ENCODE measurements at places on chromosomes 1 and 21. TPM values are rescaled to one million over a fixed set of nuclear protein-coding genes. Genes with fewer than 3 reads are reported as not detected.

Gene SPATA21
- total RNA-seq: not detected

Gene DIO1
- total RNA-seq: not detected

Gene IGSF21
- total RNA-seq: not detected

Gene SH2D1B
- total RNA-seq: not detected

Gene EYA3
- 11.4 TPM for total RNA-seq

Gene TDRD5
- not detected for total RNA-seq

Gene OLIG2
- not detected for total RNA-seq

Gene SPRR3
- total RNA-seq: not detected

Gene CLCA2
- total RNA-seq: under 0.01 TPM

Gene SLAMF9
- not detected for total RNA-seq

Gene PITHD1
- 44.2 TPM for total RNA-seq

Gene RAB7B
- total RNA-seq: 0.15 TPM

Gene S100A12
- not detected for total RNA-seq

Gene HTR6
- total RNA-seq: not detected

Gene KIRREL1
- total RNA-seq: 41.5 TPM

Gene ZNF683
- not detected for total RNA-seq

Gene OR2L5
- total RNA-seq: not detected

Gene UQCRHL
- 2.9 TPM for total RNA-seq

Gene DMBX1
- total RNA-seq: not detected

Gene GJA8
- total RNA-seq: not detected

Gene KRTAP12-2
- total RNA-seq: not detected

Gene PDPN
- not detected for total RNA-seq

Gene PRR9
- total RNA-seq: not detected

Gene SERINC2
- 2.9 TPM for total RNA-seq

Gene C4BPB
- not detected for total RNA-seq

All from epithelial cell of umbilical artery (primary cell).